Central memory CD4-positive, alpha-beta T cell (primary cell): ENCODE measurements at places on chromosomes 5 and 9.

GRCh38 chr9:129781131-129781530 lies 21.9 kb upstream of the TOR1B start:
- no peak for DNase-seq

GRCh38 chr9:86838519-86839497 lies 108.5 kb downstream of the GAS1 start:
- DNase-seq, result no peak

- DNase-seq, result no peak
Observed at GRCh38 chr9:517993-518392, 303.3 kb downstream of the DOCK8 start.

DNA sequence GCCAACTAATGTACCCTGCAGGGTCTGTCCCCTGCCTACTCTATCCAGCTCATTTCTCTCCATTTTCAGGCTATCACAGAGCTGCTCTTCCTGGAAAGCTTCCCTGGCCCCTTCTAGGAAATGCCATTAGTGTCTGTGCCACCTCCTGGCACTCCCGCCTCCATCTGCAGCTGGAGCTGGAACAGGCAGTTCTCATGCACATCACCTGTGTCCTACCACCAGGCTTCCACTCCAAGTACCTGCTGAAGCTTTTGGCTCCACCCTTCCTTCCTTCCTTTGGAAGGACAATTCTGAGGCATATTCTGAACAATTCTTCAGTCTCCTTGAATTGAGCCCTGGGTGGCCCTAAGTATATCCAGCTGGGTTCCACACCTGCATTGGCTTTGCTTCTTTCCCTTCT lies 156.2 kb upstream of the ZNF618 start:
- no peak for DNase-seq

GRCh38 chr9:118652912-118653311 lies 716.3 kb downstream of the BRINP1 start:
- DNase-seq, result no peak

GRCh38 chr9:136654820-136655535 lies 7.7 kb upstream of the EGFL7 start:
- DNase-seq, result no peak

DNA sequence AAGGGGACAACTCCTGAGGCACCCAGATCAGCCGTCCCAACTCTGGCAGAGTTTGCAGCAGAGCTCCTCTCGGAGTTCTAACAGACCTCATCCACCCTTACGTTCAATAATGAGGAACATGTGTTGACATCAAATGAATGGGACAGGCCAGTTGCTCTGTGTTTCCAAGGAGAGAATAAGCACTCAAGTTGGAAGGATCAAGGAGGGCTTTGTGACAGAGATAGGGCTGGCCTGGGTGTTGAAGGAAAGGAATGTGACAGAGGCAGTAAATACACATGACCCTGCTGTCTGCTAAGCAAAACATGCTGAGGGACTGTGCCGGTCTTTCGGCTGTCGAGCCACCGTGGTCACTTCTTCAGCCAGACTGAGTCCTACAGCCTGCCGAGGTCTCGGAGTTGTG lies 48.2 kb downstream of the GPR107 start:
- no peak for DNase-seq

DNA sequence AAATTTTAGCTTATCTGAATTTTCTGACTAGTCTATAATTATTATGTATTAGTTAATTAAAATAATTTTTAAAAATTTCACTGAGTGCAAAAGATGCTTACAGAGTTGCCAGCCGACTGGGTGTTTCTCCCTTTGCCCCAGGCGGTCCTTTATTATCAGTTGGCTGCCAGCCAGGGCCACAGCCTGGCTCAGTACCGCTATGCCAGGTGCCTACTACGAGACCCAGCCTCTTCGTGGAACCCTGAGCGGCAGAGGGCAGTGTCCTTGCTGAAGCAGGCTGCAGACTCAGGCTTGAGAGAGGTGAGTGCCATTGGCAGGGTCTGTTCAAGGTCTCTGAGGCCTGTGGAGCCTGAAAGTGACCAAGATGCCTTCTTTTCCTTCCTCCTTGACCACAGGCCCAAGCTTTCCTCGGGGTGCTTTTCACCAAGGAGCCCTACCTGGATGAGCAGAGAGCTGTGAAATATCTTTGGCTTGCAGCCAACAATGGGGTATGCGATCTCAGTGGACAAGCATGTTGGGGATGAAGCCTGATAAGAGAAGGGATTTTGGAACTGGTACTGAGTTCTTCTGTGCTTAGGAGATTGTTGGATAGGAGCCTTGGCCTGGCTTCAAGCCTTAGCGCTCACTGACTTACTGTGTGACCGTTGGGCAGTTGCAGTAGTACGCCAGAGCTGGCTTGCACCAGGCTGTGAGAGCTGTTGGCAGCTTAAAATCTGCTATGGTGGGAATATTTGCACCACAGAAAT lies 10.6 kb downstream of the DELE1 start:
- DNase-seq, result no peak

GRCh38 chr5:65141493-65141892 lies 340.2 kb downstream of the ADAMTS6 start:
- DNase-seq, result no peak

GRCh38 chr5:35198075-35198474 lies 32.2 kb downstream of the PRLR start:
- DNase-seq, result no peak

DNA sequence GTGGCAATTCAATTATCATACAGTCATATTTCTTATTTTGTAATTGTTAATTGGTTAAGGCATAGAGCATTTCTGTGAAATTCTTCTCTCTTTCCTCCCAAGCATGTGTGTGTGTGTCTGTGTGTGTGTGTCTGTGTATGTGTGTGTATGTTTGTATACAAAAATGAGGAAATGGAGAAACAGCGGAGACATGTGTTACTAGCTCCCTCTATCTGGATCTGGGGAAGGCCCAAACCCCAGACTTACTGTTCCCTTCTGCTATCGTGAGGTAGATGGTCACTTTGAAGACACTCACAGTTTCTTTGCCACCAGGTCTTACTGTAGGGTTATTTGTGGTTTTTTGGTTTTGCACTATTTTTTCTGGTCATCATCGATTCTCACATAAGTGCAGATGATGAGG lies 11.4 kb upstream of the C5orf63 start:
- DNase-seq, result no peak

DNA sequence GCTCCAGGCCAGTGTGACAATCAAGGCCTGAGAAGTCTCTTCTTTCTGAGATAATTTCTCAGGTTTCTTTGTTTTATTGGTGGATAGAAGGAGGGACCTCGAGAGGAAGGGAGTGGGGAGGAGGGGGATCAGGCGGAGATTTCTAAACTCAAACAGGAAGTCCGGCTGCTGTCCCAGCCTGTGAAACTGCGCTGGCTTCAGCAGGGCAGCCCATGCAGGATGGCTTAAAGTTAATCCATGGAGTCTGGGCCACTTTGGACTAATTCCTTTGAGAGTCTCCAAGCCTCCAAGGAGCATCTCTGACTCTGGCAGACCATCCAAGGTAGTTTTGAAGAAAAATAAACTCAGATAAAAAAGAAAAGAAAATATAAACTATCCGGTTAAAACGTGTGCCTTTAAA lies 378.5 kb downstream of the MLLT3 start:
- DNase-seq, result no peak

DNA sequence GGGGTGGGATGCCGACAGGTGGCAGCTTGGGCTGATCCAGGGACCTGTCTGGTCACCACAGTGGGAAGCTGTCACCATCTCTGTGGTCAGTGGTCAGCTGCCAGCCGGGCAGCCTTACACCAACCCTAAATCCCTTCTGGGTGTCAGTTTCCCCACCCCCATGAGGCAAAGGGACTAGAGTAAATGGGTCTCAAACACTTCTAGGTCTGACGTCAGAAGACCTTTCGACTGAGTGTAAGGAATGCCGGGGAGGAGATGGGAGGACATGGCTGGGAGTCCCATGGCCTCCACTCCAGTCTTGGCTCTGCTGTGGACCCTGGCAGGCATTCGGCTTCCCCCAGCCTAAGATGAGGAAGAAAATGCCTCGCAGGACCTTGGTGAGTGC lies 40.3 kb upstream of the SLC25A51 start:
- no peak for DNase-seq

DNA sequence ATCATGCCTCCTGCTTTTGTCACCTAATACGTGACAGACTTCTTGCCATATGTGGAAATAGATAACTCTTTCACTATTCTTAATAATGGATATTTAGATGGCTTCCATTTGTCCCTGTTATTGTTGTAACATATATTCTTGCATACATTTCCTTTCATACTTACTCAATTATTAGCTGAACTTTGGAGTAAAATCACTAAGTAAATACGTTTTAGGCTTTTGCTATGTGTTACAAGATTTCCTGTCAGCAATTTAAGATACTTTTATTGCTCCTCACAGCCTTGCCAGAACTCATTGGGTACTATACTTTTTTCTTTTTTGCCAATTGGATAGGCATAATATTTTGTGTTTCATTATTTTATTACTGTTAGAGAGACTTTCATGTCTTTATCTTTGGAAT lies 26.9 kb downstream of the CCNH start:
- DNase-seq, result no peak

DNA sequence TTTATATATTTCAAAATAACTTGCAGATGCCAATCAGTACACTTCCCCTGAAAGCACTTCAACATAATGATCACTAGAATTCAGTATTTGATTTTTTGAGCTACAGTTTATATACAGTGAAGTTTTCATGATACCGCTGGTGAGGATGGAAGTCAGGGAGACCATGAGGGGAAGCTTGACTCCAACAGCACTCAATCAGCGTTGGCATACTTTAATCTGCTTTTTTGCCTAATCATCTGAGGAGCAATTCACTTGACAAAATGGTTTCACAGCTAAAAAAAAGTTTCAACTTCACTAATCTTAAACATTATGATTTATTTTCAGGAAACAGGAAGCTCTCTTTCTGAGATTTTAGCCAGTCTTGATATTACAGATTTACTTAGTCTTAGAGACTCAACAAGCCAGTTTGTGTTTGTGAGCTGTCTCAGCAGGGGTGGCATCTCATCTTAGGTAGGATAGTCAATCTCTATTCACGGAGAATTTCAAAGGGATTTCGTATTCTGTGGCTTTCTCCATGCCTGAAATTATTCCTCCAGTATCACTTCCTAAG lies 111.4 kb upstream of the ARRDC3 start:
- DNase-seq, result no peak

GRCh38 chr9:13027879-13028278 lies 251.6 kb downstream of the MPDZ start:
- no peak for DNase-seq

DNA sequence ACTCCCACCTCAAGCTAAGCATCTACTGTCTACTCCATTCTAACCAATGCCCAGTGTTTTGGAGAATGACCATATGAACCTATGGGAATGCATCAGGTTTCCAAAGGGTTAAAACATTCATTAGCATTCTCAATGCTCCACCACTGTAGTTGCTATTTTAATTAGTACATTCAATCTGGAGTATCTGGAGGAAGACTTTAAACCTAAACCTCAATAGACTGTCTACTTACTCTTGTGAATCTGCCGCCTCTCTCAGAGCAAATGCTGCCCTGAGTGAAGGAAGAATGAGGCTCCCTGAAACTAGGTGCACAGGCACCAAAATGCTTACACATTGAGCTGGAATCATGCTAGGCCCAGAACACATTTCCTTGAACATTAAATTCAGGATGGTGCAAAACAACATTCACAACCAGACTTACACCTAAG lies 2.0 kb downstream of the ENC1 start:
- no peak for DNase-seq

GRCh38 chr5:143239882-143240518 lies 163.5 kb downstream of the NR3C1 start:
- DNase-seq, result no peak

DNA sequence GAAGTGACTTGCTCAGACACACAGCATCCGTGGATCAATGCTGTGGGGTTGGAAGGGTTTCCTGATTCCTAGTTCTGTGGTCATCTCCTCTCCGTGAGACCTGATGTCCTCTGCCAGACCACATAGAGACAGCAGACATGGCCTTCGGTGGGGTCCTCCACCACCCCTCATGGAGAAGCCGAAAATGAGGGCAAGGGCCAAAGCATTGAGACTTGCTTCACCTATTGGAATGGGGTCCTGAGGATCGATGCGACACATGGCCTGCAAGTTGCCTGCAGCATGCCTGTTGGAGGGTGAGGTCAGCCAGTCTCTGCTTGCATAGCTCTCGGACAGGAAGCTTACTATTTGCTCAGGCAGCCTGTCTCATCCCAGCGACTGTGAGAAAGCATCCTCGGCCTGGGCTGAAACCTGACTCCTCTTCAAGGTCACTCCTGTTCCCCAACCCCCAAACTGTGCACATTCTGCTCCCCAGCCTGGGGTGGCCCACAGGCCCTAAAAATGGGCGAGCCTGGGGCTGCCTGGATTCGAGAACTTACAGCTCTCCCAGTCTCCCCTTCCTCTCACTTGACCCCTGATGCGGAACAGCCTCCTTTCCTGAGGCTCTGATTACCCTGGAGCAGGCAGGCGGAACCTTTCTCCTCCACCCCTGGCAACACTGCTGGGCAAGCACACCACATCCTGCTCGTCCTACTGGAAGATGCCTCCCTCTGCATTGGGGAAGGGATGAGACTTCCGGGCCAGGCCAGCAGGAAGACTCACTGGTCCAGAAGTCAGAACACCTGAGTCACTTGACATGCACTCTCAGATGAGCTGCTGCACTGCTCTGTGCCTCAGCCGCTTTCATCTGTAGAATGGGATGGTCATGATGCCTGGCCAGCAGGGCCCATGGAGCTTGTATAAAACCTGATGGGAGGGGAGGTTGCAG lies 186.9 kb downstream of the RGS3 start:
- no peak for DNase-seq

DNA sequence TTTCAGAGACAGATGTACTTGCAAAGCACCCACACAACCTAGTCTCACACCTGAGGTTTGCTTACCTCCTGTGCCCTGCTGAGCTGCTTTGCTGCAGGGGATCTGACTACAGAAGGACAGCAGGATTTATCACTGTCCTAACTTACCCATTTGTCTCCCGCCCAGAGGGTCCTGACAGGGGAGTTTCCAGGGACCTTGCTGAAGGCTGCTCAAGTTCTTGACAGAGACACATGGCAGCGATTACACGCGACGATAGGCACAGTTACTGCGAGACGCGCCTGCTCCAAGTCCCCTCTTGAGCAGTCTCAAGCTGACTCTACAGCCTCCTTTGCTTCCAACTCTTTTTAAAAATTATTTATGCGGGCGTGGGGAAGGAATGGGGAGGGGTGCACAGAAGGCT lies 24.6 kb upstream of the GALNT10 start:
- no peak for DNase-seq

DNA sequence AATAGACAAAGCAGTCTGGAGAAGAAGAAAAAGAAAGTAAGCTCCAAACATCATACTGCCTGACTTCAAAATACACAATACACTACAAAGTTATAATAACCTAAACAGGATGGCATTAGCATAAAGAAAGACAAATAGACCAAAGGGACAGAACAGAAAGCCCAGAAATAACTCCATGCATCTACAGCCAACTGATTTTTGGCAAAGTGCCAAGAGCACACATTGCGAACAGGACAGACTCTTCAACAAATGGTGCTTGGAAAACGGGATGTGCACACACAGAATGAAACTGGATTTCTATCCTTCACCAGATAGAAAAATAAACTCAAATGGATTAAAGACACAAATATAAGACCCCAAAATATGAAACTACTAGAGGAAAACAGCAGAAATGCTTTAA lies 66.6 kb upstream of the SPATA31E1 start:
- no peak for DNase-seq

DNA sequence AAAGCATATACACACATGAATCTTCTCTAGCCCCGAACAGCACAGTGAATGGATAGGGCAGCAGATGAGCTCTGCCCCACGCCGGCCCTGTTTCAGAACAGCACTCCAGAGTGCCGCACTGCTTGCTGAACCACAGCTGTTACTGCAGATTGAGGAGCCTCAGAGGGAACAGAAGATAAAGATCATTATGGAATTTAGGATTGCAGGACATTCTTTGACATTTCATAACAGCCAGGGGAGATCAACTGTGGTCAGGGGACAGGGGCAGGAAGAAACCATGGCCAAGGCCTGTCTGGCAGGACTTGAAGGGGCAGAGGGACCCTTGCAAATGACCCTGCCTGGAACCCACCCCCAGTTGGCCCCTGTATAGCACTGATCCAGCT lies 20.6 kb downstream of the IRF1 start:
- DNase-seq, result no peak
